ENCODE measurements at places on chromosomes 3 and 15. TPM values are rescaled to one million over a fixed set of nuclear protein-coding genes. Genes with fewer than 3 reads are reported as not detected.

DNA sequence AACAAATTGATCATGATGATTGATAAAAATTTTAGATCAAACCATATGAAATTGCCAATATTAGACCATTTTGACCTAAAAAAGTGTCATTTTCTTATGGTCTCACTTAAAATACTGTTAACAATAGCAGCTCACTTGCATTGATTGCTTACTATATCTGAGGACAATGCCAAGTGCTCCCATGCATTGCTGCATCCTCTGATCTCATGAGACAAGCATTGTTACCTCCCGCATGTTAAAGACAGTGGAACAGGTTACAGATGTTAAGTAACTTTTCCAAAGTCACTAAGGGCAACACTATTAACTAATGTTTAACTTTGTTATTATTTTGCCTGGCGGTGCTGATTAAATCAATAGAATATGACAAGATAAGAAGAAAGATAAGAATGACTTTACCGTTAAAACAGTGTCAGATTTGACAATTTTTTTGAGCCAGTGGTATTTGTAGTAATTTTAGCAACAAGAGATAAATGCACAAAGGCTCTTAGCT lies 69.3 kb downstream of the PPM1L start:
- H3K4me3 ChIP-seq = no peak overlapping the region
- no peaks in the 10 kb centered on the region for H3K36me3 ChIP-seq
- DNase-seq = no peak

DNA sequence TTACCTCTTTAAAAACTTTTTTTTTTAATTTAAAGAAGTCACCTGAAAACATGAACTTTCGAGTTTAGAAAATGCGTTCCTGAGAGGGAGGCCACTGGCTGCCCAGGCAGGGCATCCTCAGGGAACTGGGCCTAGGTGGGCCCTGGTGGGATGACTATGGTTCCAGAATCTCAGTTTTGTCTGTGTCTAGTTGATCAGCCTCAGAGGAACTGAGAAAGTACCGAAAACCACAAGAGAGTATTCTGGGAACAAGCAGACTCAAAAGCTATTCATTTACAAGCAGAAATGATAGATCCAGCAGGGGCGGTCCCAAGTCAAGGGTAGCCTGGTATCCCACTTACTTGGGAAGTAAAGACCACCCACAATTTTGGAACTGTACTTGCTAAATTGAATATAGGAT lies 10.5 kb downstream of the WWTR1 start:
- no peaks in the 10 kb centered on the region for H3K36me3 ChIP-seq
- H3K4me1 ChIP-seq = no peaks in the 10 kb centered on the region
- H3K27me3 ChIP-seq = no peaks in the 10 kb centered on the region

DNA sequence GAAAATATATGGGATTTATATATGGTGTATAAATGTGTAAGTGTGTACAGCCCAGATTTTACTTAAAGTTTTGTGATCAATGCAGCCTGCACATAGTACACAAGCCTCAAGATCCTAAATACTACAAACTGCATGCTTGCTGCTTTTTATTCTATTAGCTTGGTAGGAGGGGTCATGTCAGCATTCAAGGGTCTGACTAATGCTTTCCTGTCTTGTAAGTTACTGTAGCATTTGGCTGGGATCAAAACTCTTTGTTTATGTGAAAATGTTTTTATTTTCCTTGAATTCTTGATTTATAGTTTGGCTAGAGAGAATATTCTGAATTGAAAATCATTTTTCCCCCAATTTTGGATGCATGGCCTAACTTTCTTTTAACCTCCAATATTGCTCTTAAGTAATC lies 370.9 kb downstream of the NSUN3 start:
- no peak overlapping the region for H3K4me3 ChIP-seq
- no peaks in the 10 kb centered on the region for H3K27me3 ChIP-seq

DNA sequence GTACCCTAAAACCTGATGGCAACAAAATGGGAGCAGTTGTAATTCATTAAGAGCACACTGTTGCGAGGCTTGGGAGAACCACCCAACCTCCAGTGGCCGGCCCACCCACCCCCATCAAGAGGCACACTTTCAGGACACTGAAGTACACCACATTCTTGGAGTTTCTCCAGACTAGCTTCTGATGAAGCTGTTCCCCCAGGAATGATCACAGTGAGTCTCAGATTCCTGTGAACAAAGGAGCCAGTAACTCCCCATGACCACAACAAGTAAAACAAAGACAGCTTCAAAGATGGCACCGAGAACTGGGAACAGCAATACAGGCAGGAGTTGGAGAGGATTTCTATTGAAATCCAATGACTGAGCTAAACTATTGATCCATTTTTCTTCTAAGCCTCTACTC lies 126.0 kb downstream of the ST8SIA2 start:
- H3K27me3 ChIP-seq = no peaks in the 10 kb centered on the region
- H3K4me1 ChIP-seq = no peaks in the 10 kb centered on the region
- no peak for DNase-seq
- no peaks in the 10 kb centered on the region for H3K36me3 ChIP-seq
- no peak overlapping the region for H3K27ac ChIP-seq

DNA sequence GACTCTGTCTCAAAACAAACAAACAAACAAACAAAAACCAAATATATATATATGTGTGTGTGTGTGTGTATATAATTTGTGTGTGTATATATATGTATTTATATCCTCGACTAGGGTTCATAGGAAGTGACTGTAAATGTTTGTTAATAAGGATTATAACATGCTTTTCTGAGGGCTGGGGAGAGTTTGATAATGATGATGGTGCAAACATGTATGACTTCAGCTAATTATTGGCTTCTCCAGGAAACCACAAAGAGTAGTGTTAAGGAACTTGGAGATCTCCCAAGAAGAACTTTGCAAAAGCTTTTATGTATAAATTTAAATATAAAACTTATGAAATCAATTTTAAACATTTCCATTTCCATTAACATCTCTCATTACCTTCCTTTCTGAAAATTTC lies 3.9 kb upstream of the OPA1 start:
- H3K27me3 ChIP-seq = no peaks in the 10 kb centered on the region
- no peak for DNase-seq

The HEG1 gene
- 10.6 TPM for polyA plus RNA-seq

The TTLL13 gene
- polyA plus RNA-seq = 0.07 TPM

The GP5 gene
- not detected for polyA plus RNA-seq

The LCMT2 gene
- 8.1 TPM for polyA plus RNA-seq

The AADACL2 gene
- polyA plus RNA-seq = not detected
